Suppressor macrophage treated with lipopolysaccharide for 1 hour (primary cell): ENCODE measurements at places on chromosomes 3 and 15.

DNA sequence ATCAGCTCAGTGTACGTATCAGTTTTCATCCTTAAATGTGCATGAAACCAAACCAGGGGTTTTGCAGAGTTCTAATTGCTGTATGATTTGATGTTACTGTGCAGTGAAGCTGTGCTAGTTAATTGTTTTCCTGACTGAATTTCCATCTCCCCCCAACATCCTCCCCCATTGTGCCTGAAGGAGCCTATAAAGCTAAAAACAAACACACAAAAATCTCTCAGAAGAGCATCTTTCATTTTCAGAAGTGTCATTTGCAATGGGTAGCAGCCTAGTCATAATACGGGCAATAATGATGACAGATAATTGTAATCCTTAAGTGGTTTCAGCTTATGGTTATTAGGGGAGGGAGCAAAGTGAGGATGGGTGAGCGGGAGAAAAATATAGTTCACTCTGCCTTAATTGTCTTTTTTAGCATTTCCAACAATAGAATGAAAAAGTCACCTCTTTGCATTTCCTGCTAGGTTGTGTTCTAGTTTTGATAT, 207.9 kb upstream of the TBL1XR1 start:
- DNase-seq = no peak

DNA sequence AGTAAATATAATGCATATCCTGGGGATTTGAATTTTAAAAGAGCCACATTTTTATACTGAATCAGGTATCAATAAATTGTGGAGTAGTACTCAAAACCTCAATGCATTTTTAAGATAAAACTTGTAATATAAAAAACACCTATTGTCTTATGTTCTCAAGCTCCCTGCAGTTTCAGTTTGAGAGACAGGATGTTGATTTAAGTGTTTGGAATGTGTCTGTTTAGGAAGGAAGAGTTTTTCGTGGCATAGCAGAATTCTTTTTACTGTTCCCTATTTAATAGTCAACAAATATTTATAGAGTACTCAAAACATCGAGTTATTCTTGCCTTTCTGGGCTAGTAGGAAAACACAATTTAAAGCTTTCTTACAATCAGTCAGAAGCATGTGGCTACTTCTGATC, 146.1 kb upstream of the BCHE start:
- no peak for DNase-seq

- DNase-seq = no peak
Measured at GRCh38 chr15:55977231-55977630, 16.2 kb downstream of the NEDD4 start.

GRCh38 chr3:15331606-15332404, 581 bp downstream of the SH3BP5 start:
- peak; percentile 58 for DNase-seq

DNA sequence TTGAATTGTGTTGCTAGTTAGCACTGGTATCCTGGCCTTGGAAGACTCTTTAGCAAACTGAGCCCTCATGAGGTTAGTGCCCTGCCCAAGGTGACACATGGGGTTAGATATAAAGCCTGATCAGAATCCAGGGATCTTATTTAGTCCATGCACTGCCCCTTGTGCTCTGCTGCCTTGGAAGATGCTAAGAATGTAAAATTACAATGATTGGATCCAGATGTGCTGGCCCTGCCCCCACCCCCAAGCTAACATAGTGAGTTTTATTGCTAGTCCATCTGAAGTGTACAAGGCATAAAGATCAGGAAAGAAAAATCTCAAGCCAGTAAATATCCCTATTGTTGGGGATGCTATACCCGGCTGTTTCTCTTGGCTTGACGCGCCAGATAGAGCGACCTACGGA, 248.1 kb upstream of the C2CD4B start:
- DNase-seq = no peak

GRCh38 chr3:41207355-41207754, 8.1 kb downstream of the CTNNB1 start:
- no peak for DNase-seq

DNA sequence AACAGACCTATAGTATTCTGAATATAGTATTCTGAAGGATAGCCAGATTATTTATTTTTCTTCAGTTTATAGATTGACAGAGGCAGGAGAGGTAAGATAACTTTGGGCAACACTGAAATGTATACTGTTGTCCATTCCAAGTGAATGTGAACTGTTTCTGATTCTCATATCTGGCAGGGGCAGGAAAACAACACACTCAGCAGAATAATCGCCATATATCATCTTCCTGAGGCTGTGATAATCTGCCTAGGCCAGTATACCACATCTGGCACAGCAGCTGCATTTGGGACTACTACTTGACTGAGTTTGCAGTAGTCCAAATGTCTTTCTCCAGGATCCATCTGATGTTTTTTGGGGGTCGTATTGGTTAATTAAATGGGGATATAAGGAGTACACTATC, 22.4 kb upstream of the SETD2 start:
- DNase-seq = no peak

DNA sequence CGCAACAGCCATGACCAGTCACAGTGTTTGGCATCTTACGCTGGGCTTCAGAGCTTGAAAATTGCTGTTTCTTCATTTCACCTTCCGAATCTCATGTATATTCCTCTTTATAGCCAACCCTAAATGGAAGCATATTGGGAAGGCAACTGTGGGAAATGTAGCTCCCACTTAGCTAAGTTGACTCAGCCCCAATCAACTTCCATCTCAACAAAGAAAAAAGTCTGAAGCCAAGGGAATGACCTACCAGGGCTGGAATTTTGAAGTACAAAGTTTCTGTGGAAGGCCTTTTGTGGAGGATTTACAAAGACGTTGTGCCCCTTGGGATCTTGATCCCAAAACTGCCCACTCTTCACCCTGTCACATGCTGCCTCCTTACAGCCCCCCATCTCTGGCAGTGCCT, 85.2 kb upstream of the OXTR start:
- DNase-seq = no peak

DNA sequence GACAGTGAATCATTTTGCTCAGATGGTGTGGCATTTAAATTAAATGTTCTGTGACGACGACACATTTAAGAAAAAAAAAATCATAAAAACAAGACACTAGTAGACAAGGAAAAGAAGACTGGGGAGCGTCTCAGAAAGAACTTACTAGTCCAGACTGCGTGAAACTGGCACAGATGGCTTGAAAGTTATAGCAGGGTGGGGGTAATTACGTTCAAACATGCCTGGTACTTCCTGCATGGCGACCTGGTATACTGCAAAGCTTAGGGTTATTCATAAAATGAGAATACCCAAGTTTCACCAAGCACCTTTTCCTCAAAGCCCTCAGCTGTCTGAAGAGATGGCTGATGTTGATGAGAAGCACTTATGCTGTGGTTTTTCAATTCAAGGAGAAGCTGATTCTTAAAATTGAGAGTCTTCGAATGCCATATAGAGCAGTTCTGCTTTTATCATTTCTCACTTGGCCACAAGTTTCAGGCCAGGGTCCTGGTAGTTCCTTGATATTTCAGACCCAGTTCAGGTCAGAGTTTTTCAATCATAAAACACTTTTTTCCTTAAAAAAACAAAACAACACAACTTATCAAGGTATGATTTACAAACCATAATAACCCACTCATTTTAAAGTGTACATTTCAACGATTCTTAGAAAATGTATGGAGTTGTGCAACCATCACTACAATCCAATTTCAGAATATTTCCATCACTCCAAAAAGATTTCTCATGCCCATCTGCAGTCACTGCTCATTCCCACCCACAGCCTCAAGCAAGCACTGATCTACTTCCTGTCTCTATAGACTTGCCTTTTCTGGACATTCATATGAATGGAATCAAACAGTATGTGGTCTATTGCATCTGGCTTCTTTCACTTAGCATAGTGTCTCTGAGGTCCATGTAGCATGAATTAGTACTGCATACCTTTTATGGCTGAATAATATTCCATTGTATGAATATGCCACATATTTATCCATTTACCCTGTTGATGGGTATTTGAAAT, 24.7 kb downstream of the PCOLCE2 start:
- DNase-seq = peak; percentile 31

DNA sequence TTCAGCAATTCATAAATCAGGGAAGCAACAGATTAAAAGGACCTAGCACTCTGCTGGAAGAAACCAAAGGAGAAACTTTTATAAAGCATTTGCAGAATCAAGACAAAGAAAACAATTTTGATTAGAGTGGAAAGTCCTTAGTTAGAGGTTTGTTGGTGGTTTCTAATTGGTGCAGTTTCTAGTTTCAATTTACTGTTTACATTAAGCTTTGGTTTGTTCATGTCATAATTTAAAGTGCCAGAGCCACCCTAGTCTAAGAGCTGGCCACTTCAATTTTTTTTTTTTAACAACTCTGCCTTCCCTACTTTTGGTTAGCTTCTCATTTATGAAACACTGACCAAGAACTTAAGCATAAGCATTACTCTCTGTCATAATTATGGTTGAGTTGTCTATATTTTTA, 1428.2 kb upstream of the GBE1 start:
- no peak for DNase-seq

GRCh38 chr3:23474580-23475357, 271.6 kb downstream of the UBE2E2 start:
- no peak for DNase-seq

- DNase-seq = peak; percentile 82
Measured at GRCh38 chr15:66803182-66803729, 101.2 kb downstream of the SMAD6 start.

GRCh38 chr3:155428563-155428962, 135.1 kb upstream of the STRIT1 start:
- DNase-seq = no peak

- DNase-seq = peak; percentile 88
Measured at GRCh38 chr15:65638681-65639089, 16.9 kb downstream of the SLC24A1 start.

DNA sequence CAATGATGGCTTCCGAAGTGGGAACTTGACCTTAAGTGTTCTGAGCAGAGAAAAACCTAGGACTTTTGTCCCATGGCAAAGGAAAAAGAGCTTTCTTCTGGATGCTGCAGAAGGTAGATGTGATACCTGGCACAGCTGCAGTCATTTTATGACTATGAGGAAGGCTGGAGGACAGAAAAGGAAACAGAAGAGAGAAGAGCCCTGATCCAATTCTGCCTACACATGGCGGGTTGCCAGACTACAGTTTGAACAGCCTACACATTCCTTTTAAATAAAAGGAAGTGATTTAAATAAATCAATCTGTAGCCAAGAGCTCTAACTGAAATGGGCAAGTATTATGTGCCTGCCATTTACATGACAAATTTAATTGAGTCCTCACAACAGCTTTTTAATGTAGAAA, 43.6 kb upstream of the CHRNB4 start:
- peak; percentile 47 for DNase-seq

DNA sequence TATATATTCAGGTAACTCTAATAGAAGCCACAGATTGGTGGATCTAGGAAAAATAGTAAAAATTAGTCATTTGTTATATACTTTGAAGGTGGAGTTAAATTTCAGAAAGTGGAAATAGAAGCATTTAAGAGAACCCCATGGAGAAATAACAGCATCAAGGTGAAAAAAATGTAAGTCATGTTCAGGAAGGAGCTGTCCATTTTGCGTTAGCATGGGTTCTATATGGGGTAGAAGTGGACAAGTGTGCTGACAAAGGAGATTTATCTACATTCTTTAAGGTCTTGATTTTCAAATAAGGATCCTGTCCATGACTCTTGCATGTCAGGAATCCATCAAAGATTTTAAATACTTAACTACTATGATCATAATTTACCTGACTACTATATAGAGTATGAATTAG, 50.2 kb upstream of the ROBO1 start:
- no peak for DNase-seq

- DNase-seq = peak; percentile 16
Measured at GRCh38 chr3:67361323-67361722, 293.1 kb downstream of the SUCLG2 start.

GRCh38 chr3:98821063-98821462, 57.9 kb downstream of the ST3GAL6 start:
- DNase-seq = no peak

GRCh38 chr15:36406366-36406765, 173.1 kb upstream of the CDIN1 start:
- DNase-seq = no peak

DNA sequence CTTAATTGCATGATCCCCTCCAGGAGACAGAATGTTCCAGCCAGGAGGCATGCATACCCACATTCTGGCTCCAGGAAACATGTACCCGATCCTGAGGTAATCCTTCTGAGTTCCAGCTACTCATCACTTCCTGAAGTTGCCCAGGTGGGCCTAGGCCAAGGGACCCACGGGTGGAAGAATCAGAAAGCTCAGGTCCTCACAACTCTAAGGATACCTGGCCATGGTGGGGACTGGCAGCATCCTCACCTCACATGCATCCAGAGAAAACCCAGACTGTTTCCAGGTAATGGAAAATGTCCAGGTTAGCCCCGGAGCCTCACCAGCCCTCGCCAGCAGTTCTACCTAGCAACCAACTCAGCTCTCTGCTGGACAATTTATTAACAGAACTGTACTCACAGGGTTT, 78.2 kb downstream of the DAPK2 start:
- DNase-seq = no peak

DNA sequence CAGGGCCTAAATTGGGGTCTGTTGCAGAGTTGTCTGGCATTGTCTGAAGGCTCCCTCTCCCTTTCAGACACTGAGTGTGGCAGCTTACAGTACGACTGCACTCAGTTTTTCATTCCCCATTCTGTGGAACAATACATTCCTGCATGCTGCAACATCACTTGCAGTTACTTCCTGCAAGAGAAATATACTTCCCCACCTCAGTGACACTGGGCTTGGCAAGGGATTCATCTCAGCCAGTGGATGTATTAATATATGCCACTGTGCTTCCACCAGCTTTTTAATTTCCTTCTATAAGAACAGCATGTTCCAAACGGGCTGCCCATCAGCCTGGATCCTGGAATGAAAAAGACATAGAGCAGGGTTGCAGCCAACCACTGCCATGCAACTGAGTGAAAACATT, 23.1 kb downstream of the B3GALNT1 start:
- DNase-seq = peak; percentile 35

GRCh38 chr3:153756816-153757215, 364.4 kb upstream of the ARHGEF26 start:
- DNase-seq = no peak

DNA sequence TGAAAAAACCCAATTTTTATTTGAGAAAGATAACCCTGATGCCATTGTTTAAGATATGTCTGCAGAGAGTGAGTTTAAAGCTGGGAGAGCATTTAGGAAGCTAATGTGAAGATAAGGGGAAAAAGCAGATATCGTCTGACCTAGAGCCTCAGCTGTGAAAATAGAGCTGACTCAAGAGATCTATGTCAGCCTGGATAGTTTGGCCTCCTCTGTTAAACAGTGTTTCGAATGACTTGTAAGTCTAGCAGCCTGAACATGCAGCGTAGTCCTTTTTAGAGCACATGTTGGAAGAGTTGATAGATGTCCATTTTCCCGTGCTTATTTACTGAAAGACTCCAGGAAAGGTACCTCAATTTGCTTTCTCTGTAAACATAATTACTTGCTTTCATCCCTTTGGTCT, 48.1 kb downstream of the ALCAM start:
- DNase-seq = no peak

DNA sequence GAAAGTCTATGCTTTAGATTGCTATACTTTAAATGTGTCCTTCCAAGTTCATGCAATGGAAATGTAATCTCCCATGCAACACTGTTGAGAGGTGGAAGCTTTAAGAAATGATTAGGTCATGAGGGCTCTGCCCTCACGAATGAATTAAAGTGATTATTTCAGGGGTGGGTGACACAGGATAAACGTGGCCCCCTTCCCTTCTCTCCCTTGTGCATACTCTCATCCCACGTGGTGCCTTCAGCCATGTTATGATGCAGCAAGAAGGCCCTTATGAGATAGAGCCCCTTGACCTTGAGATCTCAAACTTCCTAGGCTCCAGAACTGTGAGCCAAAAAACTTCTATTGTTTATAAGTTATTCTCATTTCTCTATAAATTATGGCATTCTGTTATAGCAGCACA, 183.3 kb downstream of the TNIK start:
- no peak for DNase-seq
